ENCODE measurements at places on chromosomes 7 and 10.

GRCh38 chr7:29161231-29161630, 14.9 kb upstream of the CPVL start:
- no peak for DNase-seq

GRCh38 chr10:130495891-130496636, 359.9 kb downstream of the GLRX3 start:
- no peak for DNase-seq

GRCh38 chr7:139571651-139572050, 48.2 kb downstream of the CLEC2L start:
- no peak for DNase-seq

DNA sequence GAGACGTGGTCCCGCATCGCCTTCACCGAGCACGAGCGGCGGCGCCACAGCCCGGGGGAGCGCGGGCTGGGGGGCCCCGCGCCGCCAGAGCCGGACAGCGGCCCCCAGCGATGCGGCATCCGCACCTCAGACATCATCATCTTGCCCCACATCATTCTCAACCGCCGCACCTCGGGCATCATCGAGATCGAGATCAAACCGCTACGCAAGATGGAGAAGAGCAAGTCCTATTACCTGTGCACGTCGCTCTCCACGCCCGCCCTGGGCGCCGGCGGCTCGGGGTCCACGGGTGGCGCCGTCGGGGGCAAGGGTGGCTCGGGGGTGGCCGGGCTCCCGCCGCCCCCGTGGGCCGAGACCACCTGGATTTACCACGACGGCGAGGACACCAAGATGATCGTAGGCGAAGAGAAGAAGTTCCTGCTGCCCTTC, 737 bp downstream of the CNNM2 start:
- no peak for DNase-seq

- peak; percentile 78 for DNase-seq
Measured at GRCh38 chr7:114409750-114410149, 4.9 kb upstream of the FOXP2 start.

DNA sequence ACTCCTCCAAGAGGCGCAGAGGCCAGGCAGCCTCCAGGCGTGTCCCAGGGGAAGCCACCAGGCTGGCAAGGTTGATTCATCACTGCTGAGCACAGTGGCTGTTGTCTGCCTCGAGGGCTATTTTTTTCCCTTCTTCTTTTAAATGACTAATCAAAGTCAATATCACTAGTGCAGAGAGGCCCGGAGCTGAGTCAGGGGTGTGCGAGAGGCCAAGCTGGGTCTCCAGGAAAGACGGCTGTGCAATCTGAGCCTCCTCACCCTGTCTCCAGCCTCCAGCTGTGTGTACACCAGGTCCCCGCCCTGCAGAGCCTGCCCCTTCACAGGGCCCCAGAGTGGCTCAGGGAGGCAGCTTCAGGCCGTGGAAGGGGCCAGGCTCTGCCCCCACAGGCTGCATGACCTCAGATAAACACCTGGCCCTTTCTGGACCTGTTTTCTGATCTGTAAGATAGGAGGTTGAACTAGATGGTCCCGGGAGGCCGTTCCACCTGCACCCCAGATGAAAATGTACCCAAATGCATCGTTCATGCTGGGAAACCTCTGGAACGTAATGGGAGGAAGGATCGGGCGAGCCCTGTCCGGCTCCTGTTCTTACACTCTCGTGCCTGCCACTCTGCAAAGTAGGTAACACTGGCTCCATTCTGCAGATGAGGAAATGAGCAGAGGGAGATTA, 3.7 kb downstream of the STX1A start:
- DNase-seq = peak; percentile 91

- no peak for DNase-seq
Measured at GRCh38 chr10:48520594-48520993, 84.3 kb downstream of the ARHGAP22 start.

- DNase-seq = no peak
Measured at GRCh38 chr10:108069096-108069495, 904.6 kb upstream of the SORCS1 start.

DNA sequence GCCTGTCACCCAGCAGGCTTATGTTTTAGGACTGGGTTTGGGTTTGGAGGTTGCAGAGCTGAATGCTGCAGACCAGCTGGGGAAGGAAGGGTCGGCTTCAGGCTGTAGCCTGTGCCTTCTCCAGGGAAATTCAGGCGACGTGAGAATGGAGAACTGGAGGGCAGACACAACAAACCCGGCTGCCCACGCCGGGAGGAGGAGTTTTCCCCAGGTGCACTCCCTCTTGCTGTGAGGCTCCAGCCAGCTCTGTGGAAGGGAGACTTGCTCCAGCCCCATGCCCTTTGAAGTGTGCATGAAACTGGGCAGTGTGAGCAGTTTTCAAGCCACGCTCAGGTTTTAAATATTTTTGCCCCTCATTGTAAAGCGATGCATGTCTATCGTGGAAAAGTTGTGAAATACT, 279.1 kb downstream of the CCSER2 start:
- no peak for DNase-seq

DNA sequence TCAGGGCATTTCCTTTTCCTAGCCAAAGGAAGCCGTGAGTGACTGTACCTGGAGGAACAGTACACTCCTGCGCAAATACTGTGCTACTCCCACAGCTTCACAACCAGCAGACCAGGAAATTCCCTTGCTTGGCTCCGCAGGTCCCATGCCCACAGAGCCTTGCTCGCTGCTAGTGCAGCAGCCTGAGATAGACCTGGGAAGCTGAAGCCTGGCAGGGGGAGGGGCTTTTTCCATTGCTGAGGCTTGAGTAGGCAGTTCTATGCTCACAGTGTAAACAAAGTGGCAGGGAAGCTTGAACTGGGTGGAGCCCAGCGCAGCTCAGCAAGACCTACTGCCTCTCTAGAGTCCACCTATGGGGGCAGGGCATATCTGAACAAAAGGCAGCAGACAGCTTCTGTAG, 291.2 kb downstream of the HGF start:
- DNase-seq = no peak

DNA sequence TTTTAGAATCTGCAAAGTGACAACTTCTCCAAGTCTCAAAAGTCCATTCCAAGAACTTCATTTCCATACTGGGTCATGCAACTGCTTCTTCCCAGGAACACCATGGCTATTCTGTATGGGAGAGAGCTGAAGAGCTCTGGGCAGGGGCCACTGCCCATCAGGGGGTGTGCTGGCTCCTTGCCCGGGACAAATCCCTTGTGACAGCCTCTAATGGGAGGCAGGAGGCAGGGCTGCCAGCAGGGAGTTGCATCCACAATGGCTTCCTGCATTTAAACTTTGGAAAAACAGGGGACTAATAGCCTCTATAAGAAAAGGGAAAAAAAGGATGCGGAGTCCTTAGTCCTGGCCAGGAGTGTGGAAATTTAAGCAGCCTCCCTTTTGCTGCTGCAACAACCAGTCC, 18.4 kb upstream of the FRMD4A start:
- no peak for DNase-seq

GRCh38 chr7:47478926-47479711, 102.8 kb downstream of the TNS3 start:
- no peak for DNase-seq

GRCh38 chr7:140696680-140697446, at the start of gene NDUFB2:
TSS of gene NDUFB2 (plus strand) at chr7:140696708. CDS start at chr7:140696745, 37 bp downstream.
- peak; percentile 72 for DNase-seq

DNA sequence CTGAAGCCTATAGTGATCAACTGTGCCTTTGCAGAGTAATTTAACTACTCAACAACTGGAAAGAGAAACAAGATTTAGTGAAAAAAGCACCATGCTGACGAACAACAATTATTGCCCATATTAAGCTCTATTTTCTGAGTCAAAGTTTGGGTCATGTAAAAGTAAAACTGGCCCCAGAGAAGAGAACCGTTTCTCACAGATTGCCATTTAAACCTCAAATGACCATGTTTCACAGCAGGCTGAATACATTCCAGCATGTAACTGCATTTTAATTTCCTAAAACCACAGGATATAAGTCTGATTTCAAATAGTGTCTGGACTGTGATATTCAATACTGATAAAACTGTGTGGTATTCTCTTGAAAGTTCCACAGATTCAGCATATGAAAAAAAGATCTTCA, 140.7 kb downstream of the ATE1 start:
- peak; percentile 23 for DNase-seq

DNA sequence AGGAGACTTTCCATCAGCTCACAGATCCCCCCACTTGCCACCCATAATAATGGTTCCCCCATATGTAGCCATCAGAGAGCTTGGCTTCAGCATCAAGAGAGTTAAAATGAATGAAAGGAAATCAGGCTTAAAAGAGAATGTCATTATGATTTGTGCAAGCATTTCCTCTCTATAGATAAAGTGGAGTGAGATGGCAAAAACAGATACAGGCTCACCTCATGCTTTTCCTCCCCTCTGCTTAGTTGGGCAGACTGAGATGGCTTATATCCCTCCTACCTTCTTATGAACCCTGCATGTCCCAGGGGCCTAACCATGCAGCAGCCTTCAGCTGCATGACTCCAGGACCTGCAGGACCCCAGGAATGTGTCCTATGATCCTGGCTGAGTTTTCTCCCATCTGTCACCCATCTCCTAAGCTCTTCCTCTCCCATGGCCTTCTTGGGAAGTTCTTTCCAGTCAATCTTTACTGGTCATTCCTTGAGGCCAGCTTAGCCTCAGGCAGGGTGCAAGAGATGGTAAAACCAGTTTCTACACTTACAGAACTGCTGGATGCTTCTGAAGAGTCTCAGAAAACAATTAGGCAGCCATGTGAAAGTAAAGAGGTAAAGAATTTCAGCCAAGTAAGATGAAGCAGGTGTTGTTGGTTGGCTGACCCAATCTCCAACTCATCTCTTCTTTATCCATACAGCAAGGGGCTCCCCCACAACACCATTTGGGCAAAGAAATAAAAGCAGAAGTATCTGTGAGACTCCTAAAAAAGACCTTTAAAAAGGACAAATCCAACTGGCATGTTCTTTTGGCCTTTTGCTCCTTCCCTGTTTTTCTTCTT, 159.7 kb downstream of the RTKN2 start:
- no peak for DNase-seq
